ENCODE measurements at places on chromosomes 1 and 21. TPM values are rescaled to one million over a fixed set of nuclear protein-coding genes. Genes with fewer than 3 reads are reported as not detected.

SPRR2A gene
- total RNA-seq: not detected

KLF18 gene
- not detected for total RNA-seq

PSMD4 gene
- total RNA-seq: 146 TPM

OLFM3 gene
- total RNA-seq: not detected

CDKN2C gene
- total RNA-seq: 7.1 TPM

COL9A2 gene
- total RNA-seq: 3.8 TPM

LRRC8D gene
- total RNA-seq: 43.4 TPM

ACBD3 gene
- 22.2 TPM for total RNA-seq

WNT3A gene
- 0.28 TPM for total RNA-seq

DNA sequence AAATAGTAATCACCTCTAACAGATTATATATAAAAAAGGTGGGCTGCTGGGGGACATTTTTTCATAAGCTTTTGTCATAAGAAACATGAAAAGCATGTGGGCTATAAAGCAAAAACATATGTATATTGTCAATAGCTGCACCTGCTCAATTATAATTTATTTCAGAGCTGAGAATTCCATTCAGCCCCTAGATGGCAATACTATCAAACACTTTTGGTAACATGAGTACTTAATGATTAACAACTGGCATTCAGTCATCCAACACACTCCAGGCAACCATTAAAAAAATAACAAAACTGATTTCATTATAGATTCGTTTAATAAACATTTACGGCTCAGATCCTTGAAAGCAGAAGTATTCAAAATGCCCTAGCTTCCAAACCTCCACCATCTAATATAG lies 115.1 kb downstream of the KCTD3 start:
- no peak for DNase-seq

DNA sequence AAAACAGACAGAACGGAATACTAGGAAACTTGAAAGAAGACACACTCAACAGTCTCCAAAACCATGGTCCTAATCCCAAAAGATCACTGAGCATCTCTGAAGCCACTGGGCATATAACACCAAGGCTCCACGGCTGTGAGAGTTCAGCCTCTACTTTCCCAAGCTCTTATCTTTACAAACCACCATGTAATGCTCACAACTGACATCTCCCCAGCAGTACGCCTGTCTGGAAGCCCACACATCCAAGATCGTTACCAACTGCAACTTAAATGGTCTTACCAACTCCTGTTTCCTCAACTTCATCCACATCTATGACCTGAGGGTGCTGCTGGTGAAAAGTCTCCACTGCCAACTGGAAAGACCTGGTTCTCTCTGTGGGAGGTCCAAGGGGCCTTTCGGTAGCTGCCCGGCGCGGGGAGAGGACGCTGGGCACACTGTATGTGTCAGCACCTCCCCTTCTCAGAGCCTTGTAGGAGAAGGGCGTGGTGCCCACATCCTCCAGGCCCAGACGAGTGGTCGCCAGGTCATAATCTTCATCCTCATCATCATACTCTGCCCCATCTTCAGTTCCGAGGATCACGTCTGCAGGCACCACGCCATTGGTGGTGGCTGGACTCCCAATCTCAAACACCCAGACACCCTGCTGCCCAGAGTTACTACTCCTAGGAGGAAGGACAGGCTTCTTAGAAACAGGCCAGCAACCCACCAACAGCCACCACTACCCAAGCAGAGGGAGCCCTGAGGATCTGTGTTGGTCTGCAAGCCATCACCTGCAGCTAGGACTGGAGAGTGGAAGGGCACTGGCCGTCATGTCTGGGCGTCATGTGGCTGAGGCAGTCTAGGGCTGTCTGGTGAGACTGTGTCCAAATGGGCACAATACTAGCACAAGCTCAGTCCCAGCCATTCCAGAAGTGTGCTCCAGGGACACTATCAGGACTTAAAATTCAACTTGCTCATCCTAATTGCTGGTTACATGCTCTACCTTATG lies 23.0 kb downstream of the NID1 start:
- no peak for DNase-seq

- DNase-seq: no peak
These were observed 25.9 kb upstream of the GNPAT start for GRCh38 chr1:231214918-231215680.

- no peak for DNase-seq
These were observed 835.0 kb upstream of the NCAM2 start for GRCh38 chr21:20163167-20163566.

- DNase-seq: no peak
These were observed 49.9 kb downstream of the STUM start for GRCh38 chr1:226598455-226598849.

- DNase-seq: no peak
These were observed 7.6 kb upstream of the RAP1A start for GRCh38 chr1:111611986-111612385.

GRCh38 chr1:96834986-96835385 lies 113.4 kb downstream of the PTBP2 start:
- DNase-seq: no peak

- no peak for DNase-seq
These were observed 51.9 kb upstream of the PRRC2C start for GRCh38 chr1:171433451-171433850.

DNA sequence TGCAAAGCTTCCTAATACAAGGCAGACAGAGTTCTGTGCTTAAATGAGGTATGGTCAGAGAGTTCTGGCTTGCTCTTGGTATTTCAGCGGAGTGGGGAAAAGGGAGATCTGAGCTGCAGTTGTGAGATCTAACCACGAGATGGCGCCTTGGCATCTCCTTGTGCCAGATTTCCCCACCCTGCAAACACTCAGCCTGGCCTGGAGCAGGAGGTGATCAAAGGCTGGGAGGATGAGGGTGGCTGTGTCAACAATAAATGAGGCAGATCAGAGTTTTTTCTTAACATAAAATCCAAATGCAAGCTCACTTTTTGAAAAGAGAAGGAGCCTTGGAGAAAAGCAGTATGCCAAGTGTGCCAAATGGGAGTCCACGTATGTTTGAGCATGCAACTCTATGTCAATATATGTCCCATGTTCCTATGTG lies 4.1 kb upstream of the TFAP2E start:
- peak; percentile 49 for DNase-seq

GRCh38 chr1:227929751-227930472 lies 17.8 kb downstream of the WNT9A start:
- no peak for DNase-seq

- DNase-seq: no peak
These were observed 17.3 kb upstream of the PIGM start for GRCh38 chr1:160049101-160049500.

- no peak for DNase-seq
These were observed 3.0 kb downstream of the RWDD3 start for GRCh38 chr1:95236784-95237575.

GRCh38 chr1:192860478-192861185 lies 51.8 kb downstream of the RGS2 start:
- DNase-seq: no peak

GRCh38 chr1:207302618-207303393 lies 18.7 kb upstream of the CD55 start:
- DNase-seq: no peak

GRCh38 chr1:117712621-117713020 lies 106.8 kb downstream of the TENT5C start:
- DNase-seq: no peak

DNA sequence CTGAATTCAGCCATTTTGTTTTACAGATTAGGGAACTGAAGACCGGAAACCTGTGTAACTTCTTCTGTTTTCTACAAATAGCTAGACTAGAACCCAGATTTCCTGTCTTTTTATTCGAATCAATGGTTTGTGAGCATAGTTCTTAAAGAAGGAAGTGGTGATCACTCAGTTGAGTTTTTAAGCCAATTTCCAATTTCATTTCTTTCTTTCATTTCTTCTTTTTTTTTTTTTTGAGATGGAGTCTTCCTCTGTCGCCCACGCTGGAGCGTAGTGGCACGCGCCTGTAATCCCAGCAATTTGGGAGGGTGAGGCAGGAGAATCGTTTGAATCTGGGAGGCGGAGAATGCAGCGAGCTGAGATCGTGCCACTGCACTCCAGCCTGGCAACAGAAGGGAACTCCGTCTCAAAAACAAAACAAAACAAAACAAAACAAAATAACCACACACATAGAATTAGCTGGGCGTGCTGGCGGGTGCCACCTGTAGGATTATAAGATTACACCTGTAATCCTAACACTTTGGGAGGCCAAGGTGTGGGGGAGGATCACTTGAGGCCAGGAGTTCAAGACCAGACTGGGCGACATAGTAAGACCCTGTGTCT lies 3.0 kb upstream of the MDM4 start:
- DNase-seq: peak; percentile 52

GRCh38 chr1:61397935-61398334 lies 315.6 kb downstream of the NFIA start:
- no peak for DNase-seq

- no peak for DNase-seq
These were observed 442 bp upstream of the AHCYL1 start for GRCh38 chr1:109984190-109984455.

- no peak for DNase-seq
These were observed 162.8 kb downstream of the NTPCR start for GRCh38 chr1:233113009-233113879.

DNA sequence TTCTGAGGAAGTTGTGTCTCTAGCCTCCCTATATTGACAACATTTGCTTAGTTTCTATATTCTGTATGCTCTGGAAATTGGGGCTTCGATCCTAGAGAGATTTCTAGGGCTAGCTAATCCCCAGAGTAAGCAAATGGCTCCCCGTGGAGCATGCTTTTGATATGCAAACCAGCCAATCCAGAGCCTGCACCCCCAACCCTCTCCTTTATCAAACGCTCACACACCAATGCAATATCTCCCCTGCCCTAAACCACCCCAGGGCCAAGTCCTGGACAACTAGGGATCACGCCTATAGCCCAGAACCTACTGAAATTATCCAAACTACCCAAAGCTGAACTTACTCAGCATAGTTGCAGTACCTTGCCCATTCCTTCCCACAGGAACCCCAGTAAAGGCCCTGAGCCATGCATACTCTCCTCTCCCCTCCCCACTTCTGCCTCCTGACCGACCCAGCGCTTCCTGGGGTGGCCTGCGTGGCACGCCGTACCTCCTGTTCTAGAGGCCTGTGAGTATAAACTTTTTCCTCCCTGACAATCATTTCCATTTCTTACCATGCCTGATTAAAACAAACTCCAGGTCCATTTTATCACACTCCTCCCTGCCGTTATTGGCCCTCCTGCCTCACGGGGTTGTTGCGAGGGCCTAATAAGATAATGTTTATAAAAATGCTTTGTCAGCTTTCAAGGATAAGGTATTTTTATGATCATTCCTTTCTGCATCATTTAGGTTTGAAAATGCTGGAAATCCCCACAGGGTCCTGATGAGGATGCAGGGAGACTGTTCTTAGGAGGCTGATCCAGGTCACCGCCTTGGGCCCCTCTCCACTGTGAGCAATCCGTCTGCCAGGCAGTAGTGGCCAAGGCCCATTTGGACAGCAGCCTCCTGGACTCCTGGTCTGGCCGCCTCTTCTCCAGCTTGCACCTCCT lies 102.7 kb downstream of the TENT5C start:
- DNase-seq: no peak

GRCh38 chr1:77975386-77975785 lies 3.5 kb downstream of the FUBP1 start:
- DNase-seq: no peak
